CD4-positive, alpha-beta T cell treated with Interleukin-6 at 100 ng/mL for 8 hours (primary cell): ENCODE measurements at places on chromosomes 11 and 22.

DNA sequence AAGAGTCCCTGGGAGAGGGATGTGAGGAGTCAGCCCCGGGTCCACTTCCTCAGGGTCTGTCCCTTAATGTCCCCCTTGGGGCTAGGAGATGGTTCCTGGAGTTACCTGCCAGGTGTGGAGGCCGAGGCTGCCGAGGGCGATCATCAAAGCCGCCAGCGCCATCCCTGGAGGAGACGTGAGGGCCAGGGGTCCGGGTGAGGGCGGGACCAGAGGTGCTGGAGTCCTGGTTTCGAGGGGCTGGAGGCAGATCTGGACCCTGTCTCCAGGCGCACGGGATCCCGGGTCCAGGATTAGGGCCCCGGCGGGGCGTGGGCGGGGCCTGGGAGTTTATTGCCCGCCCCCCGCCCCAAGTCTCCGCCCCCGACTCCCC is at the start of gene ART5:
TSS of gene ART5 (minus strand) at position 292 of the 370 bp plus-strand sequence. CDS start at position 162, 130 bp downstream.
- no peak for DNase-seq

GRCh38 chr22:36930041-36930935 is 16.9 kb downstream of the CSF2RB start:
- no peak for DNase-seq

GRCh38 chr11:64867748-64868462 is 10.5 kb downstream of the EHD1 start:
- no peak for DNase-seq

DNA sequence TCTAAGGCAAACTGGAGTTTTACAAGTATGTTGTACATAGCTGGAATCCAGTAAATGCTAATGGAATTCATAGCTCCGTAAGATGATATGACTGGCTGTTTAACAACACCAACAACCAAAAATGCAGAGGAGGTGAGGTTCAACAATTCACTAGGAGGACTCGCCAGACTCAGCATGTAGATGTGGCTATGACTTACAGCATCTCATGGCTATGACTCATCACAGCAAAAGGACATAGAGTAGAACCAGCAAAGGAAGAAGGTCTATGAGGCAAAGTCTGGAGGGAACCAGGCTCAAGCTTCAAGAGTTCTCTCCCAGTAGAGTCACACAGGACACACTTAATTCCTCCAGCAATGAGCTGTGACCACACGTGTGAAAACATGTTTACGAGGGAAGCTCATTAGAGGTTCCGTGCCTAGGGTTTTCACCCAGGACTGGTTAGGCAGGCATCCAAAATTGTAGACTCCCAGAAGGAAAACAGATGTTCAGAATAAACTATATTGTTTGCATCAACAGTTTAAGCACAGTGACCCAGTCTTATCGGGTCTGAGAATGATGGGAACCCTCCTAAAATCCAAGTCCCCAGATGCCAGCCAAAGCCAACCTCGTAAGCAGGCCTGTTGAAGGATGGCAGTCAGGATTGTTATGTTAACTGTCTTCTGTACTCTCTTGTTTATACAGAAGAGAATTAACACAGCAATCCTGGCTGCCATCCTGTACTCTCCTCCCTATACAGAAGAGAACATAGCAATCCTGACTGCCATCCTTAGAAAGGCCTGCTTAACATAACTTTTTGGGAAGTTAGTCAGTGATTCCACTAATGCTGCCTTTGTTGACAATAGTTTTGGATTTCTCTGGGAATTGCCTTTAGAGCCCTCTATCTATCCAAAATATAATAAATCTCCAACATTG is 116.6 kb downstream of the LARGE1 start:
- DNase-seq: no peak

- peak; percentile 45 for DNase-seq
Measured at GRCh38 chr11:113289431-113290187, 24.8 kb upstream of the TTC12 start.

DNA sequence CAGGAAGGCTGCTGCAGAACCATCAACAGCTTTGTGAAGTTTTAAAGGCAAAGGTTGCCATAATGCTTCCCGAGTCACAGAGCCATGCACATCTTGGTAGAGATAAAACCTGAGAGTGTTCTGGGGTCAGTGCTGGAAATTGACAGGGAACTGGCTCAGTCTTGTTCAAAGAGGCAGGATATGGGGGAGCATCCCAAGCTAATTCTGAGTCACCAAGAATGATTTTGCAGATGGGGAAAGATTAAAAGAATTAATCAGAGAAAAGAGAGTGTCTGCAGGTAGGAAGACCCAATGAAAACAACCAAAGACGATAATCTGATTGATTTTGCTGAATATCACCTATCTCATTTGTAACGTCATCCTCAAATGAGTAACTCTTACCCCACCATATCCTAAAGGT is 99.9 kb upstream of the CD44 start:
- DNase-seq: no peak

DNA sequence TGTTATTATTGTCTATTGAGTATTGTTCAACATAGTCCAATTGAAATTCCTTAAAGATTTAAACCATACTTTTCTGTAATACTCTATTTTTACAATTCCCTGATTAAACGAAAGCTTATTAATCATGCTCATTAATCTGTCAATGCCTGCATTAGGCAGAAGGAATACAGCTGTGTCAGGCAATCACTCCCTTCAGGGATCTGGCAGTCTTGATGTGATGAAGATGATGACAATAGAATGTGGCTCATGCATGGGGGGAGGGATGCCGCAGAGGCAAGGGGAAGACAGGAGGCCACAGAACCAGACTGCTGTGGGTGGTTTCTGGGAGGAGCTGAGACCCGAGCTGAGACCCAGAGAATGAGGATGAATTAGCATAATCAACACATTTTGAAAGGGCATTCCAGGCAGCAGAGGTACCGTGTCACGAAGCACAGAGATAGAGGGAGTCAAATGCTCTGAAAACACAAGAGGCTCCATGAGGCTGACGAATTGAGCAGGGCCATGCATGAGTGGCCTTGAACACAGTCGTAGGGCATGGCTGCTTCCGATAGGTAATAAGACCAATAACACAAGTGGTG is 1075.5 kb downstream of the OPCML start:
- DNase-seq: no peak

- no peak for DNase-seq
Measured at GRCh38 chr11:117068303-117068860, 29.8 kb downstream of the SIK3 start.

- no peak for DNase-seq
Measured at GRCh38 chr11:122232985-122233384, 117.0 kb upstream of the BLID start.

- DNase-seq: peak; percentile 47
Measured at GRCh38 chr11:10322830-10323792, 18.2 kb downstream of the ADM start.

DNA sequence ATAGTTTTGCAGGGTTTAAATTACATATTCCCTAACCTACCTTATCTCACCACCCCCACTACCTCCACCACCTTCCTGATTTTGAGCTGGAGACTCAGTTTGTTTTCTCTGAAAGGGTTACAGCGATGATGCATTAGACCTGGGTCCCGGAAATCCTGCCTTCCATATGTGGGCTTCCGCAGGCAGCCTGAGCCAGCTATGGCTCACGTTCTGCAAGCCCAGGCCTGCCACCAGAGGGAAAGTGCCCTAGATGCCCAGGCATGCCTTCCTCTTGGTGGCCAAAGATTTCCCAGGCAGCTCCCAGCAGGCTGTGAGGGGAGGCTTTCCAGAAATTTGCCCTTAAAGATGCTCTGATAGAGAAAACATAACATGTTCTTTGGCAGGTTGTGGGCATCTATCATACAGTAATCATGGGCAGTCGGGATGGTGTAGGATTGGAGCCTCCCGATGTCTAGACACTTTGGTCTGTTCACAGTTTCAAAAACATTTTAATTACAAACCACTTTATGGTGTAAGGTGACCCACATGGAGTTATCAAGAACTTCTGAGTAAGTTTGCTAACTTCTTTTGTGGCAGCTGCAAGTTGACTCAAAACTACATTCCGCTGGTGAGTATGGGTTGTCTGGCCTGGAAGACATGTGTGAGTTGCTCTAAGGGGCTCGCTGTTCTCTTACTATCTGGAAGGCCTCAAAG is 79.3 kb downstream of the MICAL2 start:
- DNase-seq: peak; percentile 54

GRCh38 chr11:75777461-75778110 is 9.0 kb downstream of the DGAT2 start:
- DNase-seq: no peak
